ENCODE measurements at places on chromosomes 7 and 10. TPM values are rescaled to one million over a fixed set of nuclear protein-coding genes. Genes with fewer than 3 reads are reported as not detected.

The OR6V1 gene
- total RNA-seq, result not detected

The FAM24A gene
- total RNA-seq, result not detected

The LZTS2 gene
- total RNA-seq, result 62.7 TPM

The CCL24 gene
- not detected for total RNA-seq

The CLEC5A gene
- total RNA-seq, result not detected

The EMX2 gene
- total RNA-seq, result not detected

The GRID2IP gene
- total RNA-seq, result under 0.01 TPM

The CCT6A gene
- 178 TPM for total RNA-seq

The TBC1D12 gene
- 9.2 TPM for total RNA-seq

The STOX1 gene
- not detected for total RNA-seq

The PLAU gene
- 63.4 TPM for total RNA-seq

The TMEM213 gene
- not detected for total RNA-seq

The ADCYAP1R1 gene
- total RNA-seq, result not detected

The IKZF1 gene
- total RNA-seq, result 0.16 TPM

The FAM185A gene
- 10.6 TPM for total RNA-seq

The PRLHR gene
- total RNA-seq, result not detected

The CALHM1 gene
- total RNA-seq, result not detected

The UCMA gene
- not detected for total RNA-seq

The IGFBP1 gene
- not detected for total RNA-seq

The KIF20B gene
- total RNA-seq, result 4.4 TPM

The CCNJ gene
- 3.0 TPM for total RNA-seq

The HOXA9 gene
- not detected for total RNA-seq

The ITPRID1 gene
- total RNA-seq, result not detected

Measured in bronchial smooth muscle cell (primary cell).